ENCODE measurements at places on chromosomes 11 and 22. TPM values are rescaled to one million over a fixed set of nuclear protein-coding genes. Genes with fewer than 3 reads are reported as not detected.

DNA sequence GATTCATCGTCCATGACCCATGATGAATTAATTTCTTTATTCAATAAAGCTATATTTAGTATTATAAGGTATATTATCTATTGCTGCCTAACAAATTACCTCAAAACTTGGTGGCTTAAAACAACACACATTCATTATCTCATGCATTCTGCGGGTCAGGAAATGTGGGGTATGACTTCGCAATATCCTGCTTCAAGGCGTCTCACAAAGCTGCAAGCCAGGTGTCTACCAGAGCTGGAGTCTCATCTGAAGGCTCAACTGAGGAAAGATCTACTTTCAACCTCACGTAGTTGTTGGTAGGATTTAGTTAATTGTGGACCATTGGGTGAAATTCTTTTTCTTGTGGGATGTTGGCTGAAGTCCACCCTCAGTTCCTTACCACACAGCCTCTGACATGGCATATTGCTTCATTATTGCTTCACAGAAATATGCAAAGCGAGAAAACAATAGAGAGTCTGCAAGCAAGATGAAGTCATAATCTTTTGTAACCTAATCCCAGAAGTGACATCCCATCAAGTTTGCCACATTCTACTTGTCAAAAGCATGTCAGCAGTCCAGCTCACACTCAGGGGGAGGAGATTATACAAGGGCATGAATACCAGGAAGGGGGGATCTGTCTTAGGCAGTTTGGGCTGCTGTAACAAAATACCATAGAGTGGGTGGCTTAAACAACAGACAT lies 45.1 kb downstream of the KREMEN1 start:
- peaks cover 5% of the 10 kb centered on the region for H3K36me3 ChIP-seq
- H3K27ac ChIP-seq, result no peak overlapping the region
- peaks cover 36% of the 10 kb centered on the region for H3K27me3 ChIP-seq
- DNase-seq, result no peak
- no peaks in the 10 kb centered on the region for H3K4me1 ChIP-seq
- no peak overlapping the region for H3K4me3 ChIP-seq

- no peaks in the 10 kb centered on the region for H3K36me3 ChIP-seq
- no peaks in the 10 kb centered on the region for H3K4me1 ChIP-seq
- H3K27ac ChIP-seq, result no peak overlapping the region
- H3K27me3 ChIP-seq, result no peaks in the 10 kb centered on the region
These were observed 197.0 kb downstream of the FAM181B start for GRCh38 chr11:82536706-82537105.

The LIF gene
- total RNA-seq, result 71.3 TPM

The TSGA10IP gene
- not detected for total RNA-seq

The CHRM4 gene
- 0.63 TPM for total RNA-seq

The APOBEC3B gene
- 44.7 TPM for total RNA-seq

The IGLL1 gene
- total RNA-seq, result not detected
